ENCODE measurements at places on chromosomes 11 and 22.

DNA sequence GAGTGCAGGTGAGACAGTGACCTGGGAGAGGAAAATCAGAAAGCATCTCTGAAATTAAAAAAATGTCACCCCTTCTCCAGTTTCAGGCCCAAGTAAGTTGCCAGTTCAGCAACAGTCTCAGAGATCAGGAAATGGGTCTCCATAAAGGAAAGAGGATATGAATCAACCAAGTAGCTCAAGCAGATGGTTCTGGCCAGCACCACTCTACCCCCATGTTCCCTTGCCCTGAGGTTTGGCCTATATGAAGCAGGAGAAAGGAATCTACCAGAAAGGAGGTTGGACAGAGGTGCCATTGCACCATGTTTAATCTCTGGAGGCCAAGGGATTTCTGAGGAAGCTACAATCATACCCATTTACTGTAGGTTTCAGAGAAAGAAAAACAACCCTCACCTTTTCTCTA, 7.7 kb downstream of the FZD4 start:
- no peak for DNase-seq

- DNase-seq, result no peak
These were observed 550.6 kb downstream of the SOX6 start for GRCh38 chr11:15805726-15806125.

DNA sequence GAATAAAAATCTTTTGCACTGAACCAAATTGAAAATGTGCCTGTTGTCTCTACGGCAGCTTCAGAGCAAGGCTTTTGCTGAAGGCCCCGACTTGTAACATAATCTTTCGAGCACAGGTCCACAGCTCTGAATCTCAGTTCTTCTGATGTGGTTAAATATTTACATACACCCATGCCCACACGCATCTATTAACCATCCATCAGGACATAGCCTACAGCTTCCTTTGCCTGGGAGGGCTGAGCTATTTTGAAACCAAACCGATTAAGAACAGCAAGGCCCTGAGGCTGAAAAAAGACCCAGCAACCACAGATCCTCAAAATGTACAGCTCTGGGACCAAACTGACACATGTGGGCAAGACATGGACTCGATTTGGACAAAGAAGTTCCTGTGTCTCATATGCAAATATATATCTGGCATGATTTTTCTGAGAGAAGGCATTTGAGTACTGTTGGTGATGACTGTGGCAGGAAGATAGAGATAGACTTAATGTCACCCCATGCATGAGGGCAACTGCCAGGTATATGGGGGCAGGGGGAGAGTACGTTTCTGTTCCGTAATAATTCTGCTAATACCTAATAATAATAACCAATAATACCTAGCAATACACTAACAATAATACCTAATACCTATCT, 322.7 kb upstream of the PLET1 start:
- DNase-seq, result no peak

- no peak for DNase-seq
These were observed 75.3 kb downstream of the MED15 start for GRCh38 chr22:20582520-20583361.

- DNase-seq, result no peak
These were observed 50.7 kb upstream of the SPATA19 start for GRCh38 chr11:133896028-133896427.

- DNase-seq, result no peak
These were observed 15.1 kb upstream of the CYTH4 start for GRCh38 chr22:37267135-37267587.

DNA sequence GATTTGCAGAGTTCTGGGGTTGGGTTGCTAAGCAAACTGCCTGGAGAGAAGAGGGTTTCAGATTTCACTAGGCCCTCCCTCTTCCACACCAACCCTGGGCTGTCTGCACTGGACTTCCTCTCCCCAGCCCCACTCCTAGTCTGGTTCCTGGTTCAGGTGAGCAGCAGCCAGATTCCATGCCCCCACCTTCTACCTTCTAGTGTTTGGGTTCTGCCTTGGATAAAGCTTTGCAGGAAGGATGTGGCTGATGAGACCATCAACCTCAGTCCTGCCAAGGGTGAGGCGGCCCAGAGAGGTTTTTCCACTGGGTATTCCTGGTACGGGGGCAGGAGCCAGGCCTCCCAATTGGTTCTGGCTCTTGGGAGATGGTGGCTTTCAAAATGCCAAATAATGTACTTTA, 68.3 kb downstream of the BCR start:
- no peak for DNase-seq

- DNase-seq, result no peak
These were observed 24.0 kb downstream of the ABTB2 start for GRCh38 chr11:34333787-34334186.

- DNase-seq, result no peak
These were observed 26.4 kb upstream of the KIRREL3 start for GRCh38 chr11:127027000-127027399.

DNA sequence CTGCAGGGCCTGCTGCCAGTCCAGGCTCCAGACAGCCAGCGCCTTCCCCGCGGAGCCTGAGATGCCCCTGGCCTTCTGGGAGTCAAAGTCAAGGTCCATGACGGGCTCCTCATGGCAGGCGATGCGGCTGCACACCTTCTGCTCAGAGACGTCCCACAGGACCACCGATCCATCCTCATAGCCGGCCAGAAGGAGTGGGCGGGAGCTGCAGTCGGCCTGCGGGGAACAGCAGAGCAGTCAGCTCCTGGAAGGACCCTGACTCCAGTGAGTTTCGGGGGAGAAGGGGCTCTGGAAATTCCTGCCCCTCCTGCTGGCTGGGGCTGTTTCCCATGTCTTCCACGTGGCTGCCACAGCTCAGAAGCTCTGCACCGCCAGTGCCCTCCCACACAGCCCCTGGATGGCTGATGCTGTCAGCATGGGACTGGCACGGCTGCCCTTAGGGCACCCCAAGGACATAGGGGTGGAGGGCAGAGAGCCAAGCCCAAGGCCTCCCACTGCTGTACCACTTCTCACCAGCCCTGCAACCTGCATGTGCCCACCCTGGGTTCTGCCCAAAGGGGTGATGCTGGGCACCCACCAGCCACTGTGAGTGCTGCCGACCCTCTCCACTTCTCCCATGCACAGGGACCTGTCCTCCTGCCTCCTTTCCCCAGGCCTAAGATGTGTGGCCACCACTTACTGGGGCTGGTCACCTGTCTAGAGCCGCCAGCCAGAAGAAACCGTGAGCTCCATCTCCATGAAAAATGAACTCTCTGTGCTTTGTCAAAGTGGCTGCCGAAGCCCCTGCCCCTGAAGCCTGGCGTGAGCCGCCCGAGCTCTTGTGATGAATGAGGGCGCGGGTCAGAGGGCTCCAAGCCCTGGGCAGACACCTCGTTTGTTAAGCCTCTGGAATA, 41.7 kb downstream of the TBX1 start:
- no peak for DNase-seq

DNA sequence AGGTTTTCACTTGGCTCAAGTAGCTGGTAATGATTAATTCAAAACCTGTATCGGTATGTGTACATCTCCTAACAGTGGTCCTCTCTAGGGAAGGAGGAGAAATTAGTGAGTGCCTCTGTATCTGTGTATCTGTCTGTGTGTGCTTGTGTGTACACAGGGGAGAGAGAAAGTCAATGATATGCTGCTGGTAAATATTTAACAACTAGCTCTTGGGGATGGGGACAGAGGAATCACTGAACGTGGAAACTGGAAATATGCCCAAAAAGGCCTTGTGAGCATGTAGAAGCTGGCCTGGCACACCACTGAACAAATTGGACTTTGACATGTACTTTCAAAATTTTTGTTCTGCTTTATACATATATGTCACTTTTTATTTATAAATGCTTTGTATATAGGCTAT, 214.0 kb upstream of the SYN3 start:
- no peak for DNase-seq

- DNase-seq, result no peak
These were observed 64.8 kb upstream of the WNT11 start for GRCh38 chr11:76271068-76271467.

GRCh38 chr11:22520521-22520920, 105.1 kb downstream of the FANCF start:
- DNase-seq, result no peak

DNA sequence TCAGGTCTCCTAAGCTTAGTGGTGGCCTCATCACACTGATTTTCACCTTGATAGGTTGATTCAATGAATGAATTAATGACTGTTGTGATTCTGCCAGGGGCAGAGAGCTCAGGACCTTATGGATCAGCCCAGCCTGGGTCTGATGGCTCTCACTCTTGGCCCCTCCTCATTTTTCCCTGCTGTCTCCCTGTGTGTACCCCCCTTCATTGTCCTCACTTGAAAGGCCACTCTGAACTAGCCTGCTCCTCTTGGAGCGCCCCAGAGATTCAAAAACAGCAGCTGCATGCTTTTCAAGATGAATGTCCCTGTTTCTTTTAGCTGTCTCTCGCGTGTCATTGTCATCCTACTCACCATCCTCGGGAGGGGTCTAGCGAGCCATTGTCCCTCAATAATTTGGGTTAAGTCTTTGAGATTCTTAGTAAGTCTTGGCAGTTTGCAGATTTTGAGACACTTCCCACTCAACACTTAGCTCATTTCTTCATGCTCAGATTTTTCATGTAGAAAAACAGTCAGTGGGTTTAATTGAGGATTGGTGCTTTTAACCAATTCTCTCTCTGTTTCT, 42.5 kb upstream of the MICAL2 start:
- DNase-seq, result no peak

DNA sequence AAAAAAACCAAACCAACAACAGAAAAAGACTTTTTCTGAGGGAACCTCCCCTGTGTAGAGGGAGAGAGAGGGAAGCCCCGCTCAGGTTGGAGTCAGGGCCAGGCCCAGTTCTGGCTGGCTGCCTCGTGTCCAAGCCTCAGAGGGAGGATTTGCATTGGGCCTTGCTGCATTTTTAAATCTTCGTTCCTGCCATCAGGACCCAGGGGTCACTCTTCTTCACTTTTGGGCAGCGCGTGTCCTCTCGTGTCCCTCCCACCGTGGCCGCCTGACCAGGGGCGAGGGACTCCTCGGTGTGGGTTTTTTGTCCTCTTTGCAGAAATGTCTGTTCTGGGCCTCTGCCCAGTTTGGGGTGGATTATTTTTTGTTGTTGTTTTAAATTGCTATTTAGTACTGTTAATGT, 57.9 kb downstream of the LRRC74B start:
- DNase-seq, result no peak

DNA sequence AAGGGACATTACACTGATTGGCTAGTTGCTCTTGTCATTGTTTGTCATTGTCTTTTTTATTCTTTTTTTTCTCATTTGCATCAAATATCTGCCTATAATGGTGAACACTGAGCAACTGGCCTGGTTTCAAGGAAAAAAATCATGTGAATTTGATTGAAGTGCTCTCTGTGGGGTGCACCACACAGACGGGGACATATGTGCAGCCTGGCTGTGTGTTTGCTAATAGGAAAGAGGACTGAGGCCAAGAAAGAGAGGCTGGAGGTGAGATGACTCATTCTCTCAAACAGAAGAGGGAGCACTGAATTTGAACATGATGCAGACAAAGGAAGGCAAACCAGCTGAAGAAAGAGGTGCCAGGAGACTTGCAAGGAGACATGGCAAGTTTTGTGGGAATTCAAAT, 684.9 kb upstream of the CCDC90B start:
- no peak for DNase-seq

DNA sequence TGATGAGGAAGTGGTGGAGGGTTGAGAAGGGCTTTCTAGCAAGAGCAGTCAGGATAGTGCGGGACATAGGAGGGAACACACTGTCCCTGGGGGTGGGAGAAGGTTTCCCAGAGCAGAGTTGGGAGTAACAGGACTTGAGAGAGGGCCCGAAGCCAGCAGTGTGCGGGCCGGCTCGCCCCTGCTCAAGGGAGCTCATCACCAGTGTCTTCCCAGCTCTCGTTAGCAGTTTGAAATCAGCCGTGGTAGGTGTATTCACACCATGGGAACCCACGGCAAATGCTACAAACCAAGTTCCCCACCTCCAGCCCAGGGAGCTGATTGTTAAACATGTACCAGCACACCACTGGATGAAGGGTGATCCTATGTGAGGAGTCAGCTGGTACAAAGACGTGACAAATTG, 66.2 kb upstream of the EIF3D start:
- no peak for DNase-seq

DNA sequence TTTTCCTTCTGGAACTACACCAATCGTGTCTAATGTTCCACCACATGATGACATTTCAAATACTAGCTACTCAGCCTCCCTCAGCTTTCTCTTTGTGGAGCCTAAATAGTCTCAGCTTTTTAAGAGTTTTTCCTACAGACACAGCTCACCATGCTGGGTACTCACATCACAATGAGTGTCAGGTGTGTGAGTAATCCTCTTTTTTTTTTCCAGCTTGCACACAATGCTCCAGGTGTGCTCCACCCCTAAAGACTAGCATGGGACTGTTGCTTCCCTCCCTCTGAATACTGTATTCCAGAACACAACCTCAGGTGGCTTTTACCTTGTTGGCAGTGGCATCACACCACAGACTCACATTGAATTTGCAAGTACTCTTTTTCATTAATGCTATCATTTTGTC, 11.7 kb downstream of the BTG4 start:
- no peak for DNase-seq

DNA sequence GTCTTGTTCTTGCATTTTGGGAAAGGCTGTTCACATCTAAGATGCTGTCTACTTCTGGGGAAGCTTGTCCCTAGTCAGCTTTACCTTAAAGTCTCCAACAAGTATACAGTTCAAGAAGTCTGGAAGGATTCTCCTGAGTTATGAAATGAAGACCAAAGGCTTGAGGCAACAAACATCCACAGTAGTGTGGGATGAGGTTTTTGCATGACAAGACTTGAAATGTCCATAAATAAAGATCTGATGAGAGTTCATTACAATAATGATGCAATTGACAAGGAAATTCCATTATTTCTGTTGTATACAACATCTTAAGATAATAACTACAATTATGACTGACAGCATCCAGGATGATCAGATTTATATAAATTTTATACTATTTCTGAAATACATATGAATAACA, 21.3 kb upstream of the KDM4E start:
- no peak for DNase-seq

DNA sequence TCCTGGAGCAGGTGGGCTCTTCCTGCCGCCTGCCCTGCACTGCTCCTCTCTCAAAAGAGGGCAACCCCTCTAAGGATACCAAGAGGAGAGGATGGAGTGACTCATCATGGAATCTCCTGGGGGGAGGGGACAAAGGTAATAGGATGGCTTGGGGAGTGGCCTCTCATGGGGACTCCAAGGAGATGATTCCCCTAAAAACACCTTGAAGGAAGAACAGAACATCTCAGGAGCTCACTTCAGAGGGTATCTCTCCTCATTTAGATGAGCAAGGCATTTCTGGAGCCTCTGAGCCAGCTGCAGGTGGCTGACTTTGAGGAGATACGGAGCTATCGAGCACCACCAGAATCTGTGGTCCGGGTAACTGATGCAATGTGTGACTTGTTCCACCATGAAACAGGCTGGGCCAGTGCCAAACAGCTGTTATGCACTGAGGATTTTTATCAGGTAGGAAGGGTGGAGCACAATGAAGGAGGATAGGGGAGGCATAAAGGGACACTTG, 40.2 kb downstream of the RRP8 start:
- no peak for DNase-seq

GRCh38 chr22:29098296-29098695, 25.5 kb downstream of the KREMEN1 start:
- DNase-seq, result no peak

- DNase-seq, result no peak
These were observed 787.0 kb downstream of the OPCML start for GRCh38 chr11:132745306-132745705.

- DNase-seq, result no peak
These were observed 76.3 kb downstream of the MICAL3 start for GRCh38 chr22:17948101-17948500.

- no peak for DNase-seq
These were observed 8.6 kb upstream of the LRRC10B start for GRCh38 chr11:61499816-61500491.
